Activated CD8-positive, alpha-beta memory T cell treated with anti-CD3 and anti-CD28 coated beads for 1 hour (primary cell): ENCODE measurements at places on chromosomes 6 and 20.

DNA sequence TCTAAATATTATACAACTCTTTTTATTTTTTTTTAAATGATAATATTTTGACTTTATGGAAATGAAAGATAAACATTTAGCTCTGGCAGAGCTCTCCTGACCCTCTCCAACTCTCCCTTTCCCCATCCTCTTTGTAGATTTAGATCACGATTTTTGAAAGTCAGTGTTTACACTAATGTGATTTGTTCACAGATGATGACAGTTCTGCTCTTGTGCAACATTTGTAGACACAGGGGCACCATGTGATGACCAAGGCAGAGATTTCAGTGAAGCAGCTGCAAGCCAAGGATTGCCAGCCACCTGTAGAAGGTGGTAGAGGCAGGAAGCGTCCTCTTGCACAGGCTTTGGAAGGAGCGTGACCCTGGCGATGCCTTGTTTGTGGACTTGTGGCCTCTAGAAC, 483.2 kb downstream of the QKI start:
- no peak for DNase-seq

DNA sequence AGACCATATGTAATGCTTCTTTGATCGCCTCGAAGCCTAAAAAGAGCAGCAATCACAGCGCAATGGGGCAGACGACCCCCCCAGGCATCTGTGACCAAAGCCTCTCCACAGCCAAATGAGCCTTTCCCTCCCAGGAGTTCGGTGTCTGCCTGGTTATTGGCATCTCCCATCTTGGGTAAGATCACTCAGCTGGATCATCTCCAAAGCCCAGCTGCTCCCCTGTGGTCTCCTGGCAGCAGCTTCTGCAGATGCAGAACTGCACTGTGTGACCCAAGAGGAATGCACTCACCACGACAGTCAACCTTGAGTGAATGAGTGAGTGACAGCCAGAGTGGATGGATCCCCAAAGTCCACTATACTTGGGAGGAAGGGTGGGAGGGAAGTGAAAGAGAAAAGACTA, 44.8 kb upstream of the IYD start:
- DNase-seq = no peak

DNA sequence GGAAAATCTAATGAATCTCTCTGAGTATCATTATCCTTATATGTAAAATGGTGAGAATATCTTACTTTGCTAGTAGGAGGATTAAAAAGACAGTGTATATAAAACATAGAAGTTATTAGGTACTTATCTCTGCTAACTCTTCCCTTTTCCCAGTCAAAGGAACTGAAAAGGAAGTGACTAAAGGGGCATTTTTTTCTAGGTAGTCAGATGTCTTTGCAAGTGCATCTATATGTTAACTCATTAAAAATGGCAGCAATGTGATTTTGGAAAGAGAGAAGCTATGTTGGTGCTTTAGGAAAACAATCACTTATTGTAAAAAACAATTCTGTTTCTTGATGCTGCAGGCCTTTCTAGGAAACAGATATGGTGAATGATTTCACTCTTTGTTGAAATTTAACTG, 180.9 kb downstream of the SAMD5 start:
- DNase-seq = no peak

- DNase-seq = no peak
Measured at GRCh38 chr6:1606780-1607515, 2.8 kb upstream of the FOXC1 start.

GRCh38 chr6:26524722-26525370, 13.3 kb upstream of the HMGN4 start:
- DNase-seq = no peak

- DNase-seq = no peak
Measured at GRCh38 chr6:134732763-134733162, 217.1 kb downstream of the ALDH8A1 start.

DNA sequence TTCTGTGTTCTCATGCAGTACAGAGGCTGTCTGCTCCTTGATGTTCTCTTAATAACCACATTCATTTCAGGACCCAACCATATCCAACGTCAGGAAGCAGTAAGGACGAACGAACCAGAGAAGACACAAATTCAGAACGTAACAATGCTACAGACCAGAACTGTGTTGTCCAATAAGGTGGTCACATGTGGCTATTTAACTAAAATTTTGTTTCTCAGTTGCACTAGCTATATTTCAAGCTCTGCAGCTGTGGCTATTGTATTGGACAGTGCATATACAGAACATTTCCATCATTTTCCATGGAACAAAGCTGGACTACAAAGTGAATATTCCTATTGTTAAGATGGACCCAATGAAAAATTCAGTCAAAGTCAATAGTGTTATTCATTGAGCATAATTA, 27.0 kb downstream of the MAP7 start:
- DNase-seq = no peak

DNA sequence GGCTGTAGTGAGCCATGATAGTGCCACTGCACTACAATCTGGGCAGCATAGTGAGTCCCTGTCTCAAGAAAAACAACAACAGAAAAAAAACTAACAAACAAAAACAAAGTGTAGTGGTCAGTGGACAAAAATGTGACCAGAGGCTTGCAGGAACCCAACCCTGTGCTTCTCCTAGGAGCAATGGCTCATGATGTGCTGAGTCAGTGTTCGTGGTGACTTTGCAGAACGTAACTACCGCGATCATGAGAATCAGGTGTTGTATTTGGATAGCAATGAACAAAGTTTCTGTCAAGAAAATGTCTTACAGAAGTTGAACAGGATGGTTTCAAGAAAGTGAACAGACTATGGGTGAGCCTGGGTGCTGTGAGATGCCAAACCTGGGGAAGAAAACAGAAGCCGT, 18.5 kb upstream of the FOXC1 start:
- DNase-seq = no peak
